Foreskin melanocyte (primary cell): ENCODE measurements at places on chromosomes 3 and 15.

GRCh38 chr3:98540346-98540745 is 8.6 kb downstream of the GPR15 start:
- DNase-seq: no peak

DNA sequence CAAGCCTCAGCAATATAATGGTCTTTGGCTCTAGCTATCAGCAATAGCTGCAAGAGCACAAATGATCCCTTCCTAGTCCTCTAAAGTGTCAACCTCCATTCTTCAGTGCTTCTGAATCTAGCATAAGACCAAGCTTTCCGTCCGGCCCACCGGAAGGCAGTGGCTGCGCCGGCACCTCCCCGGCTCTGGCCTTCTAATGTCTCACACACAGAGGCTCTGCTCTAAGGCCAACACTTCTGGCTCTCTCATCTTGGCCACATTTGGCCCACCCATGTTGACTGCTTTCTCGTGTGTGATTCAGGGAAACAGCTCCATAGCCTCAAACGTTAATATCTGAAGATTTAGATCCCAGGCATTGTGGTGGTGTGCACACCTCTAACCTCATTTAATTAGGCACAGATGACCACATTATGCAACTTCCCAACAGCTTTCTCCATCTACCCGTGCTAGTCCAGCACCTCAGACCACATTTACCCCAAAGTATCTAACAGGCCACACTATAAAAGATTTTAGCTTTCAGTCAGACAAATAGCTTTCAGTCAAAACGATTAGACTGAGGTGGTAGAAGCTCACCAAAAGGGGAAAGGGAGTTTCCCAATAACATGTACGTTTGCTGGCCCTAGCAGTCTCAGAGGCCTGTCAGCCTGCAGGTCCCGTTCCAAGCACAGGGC is 19.3 kb downstream of the SLC51A start:
- DNase-seq: no peak

GRCh38 chr3:99641982-99642381 is 3.6 kb downstream of the COL8A1 start:
- no peak for DNase-seq

GRCh38 chr3:133767607-133768006 is 21.4 kb downstream of the TF start:
- DNase-seq: no peak

GRCh38 chr3:127762077-127762786 is 60.1 kb downstream of the MGLL start:
- DNase-seq: no peak

DNA sequence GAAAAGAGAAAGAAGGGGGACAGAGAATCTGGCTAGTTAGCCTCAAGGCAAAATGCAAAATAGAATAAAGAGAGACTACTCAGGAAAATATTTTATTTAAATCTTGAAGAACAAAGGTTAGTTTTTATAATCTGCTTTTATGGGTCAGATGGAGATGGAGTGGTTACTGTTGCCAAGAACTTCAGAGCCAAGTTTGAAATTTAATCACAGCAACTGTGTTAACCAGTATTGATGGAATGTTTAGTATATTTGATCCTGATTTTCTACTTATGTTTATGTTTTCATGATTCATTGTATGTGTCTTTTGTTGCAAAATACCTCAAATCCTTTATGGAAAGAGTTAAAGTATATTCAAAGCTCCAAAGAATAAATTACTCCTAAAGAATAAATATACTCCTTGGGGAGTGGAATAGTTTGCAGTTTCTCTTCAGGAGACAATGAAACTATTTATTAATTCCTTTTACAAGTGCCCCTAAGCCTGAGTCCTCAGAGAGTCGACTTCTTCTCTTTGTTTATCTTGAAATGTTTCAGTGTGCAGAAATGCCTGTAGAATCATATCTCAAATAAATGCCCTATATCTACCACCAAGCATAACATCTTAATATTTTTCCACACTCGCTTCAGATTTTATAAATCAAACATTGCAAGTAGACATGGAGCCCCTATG is 60.9 kb upstream of the THSD4 start:
- DNase-seq: peak; percentile 23

GRCh38 chr3:124510290-124510689 is 220.0 kb upstream of the UMPS start:
- DNase-seq: no peak

DNA sequence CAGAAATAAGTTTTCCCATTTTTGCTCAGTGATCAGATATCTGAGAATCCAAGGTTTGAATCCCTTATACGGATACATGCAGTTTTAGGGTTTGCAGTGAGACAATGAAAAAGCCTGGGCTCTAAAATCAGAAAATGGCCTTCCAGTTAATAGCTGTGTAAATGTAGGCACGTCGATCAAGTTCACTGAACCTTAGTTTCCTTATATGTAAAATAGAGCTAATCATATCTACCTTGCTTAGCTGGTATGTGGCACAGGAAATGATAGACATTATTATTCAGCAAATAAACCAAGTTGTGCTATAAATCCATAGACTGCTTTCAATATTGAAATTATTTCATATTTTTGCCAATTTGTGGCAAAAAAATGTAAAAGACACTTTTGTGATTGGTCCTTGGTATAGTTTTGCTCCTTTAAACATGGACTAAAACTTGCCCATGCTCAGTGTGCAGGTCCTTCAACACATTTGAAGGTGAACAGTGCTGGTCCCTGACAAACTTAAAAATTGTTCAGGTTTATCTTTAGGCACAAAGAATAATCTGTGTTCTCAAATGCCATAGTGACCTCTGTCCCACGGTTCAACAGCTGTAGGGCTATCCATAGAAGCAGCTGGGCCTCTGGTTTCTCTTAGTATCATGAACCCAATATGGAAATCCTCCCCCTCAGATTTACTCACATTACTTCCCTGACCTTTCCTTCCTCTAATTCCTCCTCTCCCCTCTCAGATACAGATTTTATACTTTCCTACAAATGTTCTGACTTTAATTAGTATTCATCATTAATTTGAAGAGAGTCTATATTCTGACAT is 51.0 kb downstream of the CCDC54 start:
- DNase-seq: no peak

- DNase-seq: no peak
Observed at GRCh38 chr15:99321468-99321867, 70.2 kb downstream of the LRRC28 start.

- no peak for DNase-seq
Observed at GRCh38 chr15:79978260-79978654, 7.3 kb upstream of the BCL2A1 start.

- peak; percentile 61 for DNase-seq
Observed at GRCh38 chr3:141530415-141530768, 43.6 kb downstream of the RASA2 start.

DNA sequence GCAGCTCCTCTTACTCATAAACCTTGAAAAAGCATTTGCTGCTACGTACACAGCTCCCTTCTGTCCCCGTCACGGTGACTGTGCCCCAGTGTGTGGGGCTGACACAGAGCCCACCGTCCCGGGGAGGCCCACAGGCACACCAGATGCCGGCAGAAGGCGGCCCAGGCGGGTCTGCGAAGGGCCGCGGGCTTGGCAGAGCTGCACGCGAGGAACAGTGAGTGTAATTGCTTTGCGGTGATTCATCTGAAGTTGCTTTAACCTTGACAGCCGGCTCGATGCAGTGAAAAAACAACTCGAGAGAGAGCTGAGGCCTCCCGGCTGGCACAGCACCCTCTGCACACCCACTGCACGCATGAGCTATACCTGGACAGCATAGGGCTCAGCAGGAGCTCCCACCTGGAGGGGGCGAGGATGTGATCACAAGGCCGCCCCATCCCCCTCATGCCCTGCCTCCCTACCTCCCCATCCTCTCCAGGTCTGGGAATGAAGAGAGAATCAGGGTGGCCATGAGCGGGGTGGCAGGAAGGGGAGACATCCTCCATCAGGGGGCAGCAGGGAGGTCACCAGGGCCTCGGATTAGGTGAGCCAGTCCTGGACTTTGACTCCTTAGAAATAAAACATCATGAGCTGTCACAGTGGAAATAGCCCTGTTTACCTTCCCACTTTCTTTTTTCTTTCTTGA is 172.7 kb downstream of the MEGF11 start:
- DNase-seq: no peak

GRCh38 chr3:141860766-141861513 is 15.5 kb upstream of the ATP1B3 start:
- no peak for DNase-seq

DNA sequence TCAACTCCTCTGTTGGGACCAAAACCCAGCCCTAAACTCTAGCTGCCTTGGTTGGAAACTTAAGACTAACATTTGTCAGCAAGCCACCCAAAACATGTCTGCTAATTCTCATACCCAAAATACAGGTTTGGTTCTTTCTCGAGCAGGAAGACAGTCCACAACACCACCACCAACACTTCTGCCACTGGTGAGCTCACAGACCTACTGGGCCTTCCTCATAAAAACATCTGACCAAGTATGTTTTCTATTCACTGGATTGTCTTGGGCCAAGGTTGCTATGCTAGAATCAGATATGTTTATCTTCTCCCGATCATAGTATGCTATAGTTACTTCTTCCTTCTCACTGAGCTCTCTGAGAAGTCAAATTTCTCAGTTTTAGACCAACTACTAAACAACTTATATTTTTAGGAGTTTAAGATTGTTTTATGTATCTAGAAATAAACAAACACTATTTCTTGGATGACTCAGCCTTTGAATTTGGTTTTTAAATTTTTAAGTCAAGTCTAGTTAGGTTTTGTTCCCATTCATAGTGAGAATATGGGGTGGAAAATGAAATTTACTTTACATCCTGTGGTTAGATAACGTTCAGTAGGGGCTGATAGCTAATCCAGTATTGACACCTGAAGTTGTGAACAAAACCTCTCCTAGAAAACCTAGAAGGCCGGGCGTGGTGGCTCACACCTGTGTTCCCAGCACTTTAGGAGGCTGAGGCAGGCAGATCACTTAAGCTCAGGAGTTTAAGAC is 360.5 kb downstream of the RSL24D1 start:
- DNase-seq: no peak

GRCh38 chr3:157436583-157437291 is at the start of gene PTX3:
TSS of gene PTX3 (plus strand) at chr3:157436850. CDS start at chr3:157436934, 84 bp downstream.
- DNase-seq: no peak

DNA sequence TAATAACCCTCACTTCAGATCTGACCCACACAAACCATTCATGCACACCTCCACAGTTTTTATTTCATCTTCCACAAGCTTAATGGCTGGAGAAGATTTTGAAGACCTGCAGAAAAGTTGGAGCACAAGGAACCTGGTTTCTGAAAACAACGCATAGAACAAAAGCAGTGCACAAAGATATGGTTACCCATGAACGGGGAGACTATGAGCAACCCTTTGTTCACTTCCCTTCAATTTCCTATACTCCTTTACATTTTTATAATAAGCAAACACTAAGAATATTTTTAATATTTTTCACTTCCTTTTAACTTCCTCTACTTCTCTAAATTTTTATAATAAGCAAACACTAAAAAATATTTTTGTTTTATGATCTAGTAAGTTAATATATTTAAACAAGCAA is 103.5 kb upstream of the UBE2E2 start:
- no peak for DNase-seq

GRCh38 chr3:89038869-89039268 is 68.6 kb upstream of the EPHA3 start:
- DNase-seq: no peak

DNA sequence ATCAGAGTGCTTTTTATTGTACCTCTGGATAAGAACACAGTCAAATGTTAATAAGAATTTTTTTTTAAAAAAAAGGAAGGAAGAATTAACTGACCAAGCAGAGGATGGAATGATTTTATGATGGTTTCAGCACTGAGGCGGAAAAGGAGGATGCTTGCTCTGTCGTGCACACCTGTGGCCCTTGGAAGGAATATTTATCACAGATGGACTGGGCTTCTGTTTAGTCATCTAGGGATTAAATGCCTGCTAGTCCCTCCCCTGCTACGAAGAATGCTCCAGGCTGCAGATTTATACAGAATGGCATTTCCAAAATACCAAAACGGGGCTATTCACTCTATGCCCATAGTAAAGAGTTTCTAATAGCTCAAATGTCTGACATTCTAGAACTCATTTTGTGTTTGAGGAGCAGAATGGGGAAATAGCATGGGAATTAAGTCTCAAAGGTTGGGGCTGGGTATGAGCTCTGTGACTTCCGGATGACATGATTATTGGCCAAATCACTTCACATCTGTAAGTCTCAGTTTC is 92.8 kb upstream of the BCL6 start:
- DNase-seq: no peak

DNA sequence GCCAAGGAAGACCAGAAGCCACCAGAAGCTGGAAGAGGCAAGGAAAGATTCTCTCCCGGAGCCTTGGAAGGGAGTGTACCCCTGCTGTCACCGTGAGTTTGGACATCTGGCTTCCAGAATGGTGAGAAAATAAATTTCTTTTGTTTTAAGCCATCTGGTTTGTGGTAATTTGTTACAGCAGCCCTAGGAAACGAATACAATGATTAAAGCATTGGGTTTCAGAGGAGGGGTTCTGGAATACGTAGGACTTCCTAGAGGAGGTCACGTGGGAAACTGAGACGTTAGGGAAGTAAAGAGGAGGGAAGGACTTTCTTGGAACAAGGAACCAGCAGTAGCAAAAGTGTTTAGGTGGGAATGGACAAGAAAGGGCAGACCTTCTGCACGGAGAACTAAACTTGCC is 377.7 kb downstream of the IL20RB start:
- DNase-seq: no peak

DNA sequence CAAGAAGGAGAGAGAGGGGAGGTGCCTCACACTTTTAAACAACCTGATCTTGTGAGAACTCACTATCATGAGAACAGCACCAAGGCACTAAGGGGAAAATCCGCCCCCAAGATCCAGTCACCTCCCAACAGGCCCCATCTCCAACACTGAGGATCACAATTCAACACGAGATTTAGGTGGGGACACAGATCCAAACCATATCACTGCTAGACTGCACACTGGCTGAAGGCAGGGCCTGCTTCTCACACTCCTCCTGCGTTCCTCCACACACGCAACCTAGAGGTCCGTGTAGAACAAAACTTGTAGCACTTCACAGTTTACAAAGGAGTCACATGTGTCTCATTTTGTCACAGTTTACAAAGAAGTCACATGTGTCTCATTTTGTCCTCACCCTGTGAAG is 97.8 kb downstream of the DAPK2 start:
- no peak for DNase-seq

- DNase-seq: peak; percentile 52
Observed at GRCh38 chr15:65409036-65409631, 13.6 kb downstream of the IGDCC4 start.

GRCh38 chr3:125442506-125442905 is 67.4 kb upstream of the ZNF148 start:
- DNase-seq: no peak

DNA sequence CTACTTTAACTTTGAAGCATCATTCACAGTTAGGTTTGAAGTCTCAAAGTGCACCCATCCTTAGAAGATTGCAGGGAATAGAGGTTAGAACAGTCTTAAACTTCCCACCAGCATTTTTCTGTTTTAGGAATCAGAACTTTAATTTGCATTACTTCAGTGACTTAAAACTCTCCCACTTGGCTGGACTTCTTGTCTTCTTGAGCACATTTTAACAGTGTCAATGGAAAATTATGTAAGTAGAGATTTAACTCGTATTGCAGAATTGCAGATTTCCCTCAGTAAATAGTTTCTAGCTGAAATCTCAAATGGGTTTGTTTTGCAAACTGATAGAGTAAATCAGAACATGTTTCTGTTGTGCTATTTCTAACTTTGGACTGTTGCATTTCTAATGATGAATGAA is 369.6 kb downstream of the OTOL1 start:
- no peak for DNase-seq
